ENCODE measurements at places on chromosomes 6 and 20. TPM values are rescaled to one million over a fixed set of nuclear protein-coding genes. Genes with fewer than 3 reads are reported as not detected.

Gene TCP11
- not detected for total RNA-seq

Gene TRMT11
- total RNA-seq, result 51.3 TPM

DNA sequence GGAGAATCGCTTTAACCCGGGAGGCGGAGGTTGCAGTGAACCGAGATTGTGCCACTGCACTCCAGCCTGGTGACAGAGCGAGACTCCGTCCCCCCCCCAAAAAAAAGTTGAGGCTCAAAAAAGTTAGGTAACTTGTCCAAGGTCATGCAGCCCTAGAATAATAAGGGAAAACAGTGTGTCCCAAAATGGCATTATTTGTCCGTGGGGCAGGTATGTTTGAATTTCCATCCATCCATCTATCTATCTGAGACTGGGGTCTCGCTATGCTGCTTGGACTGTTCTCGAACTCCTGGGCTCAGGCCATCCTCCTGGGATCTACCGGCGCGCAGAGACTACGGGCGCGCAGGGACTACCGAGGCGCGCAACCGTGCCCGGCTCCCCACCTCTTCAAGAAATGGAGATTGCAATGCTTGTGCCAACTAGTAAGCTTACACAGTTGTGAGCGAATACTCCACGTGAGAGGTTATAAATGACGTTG lies 374 bp upstream of the ABCC10 start:
- H3K27me3 ChIP-seq, result no peaks in the 10 kb centered on the region
- no peak for DNase-seq
- peaks cover 7% of the 10 kb centered on the region for H3K36me3 ChIP-seq
- H3K27ac ChIP-seq, result peak overlapping the region; percentile 69
- peaks cover 7% of the 10 kb centered on the region for H3K4me1 ChIP-seq

- no peak overlapping the region for H3K4me3 ChIP-seq
- peak overlapping the region; percentile 88 for H3K27ac ChIP-seq
- no peaks in the 10 kb centered on the region for H3K27me3 ChIP-seq
- H3K4me1 ChIP-seq, result no peaks in the 10 kb centered on the region
These were observed 37.6 kb upstream of the HINT3 start for GRCh38 chr6:125918681-125919566.

Gene SENP6
- 81.5 TPM for total RNA-seq

GRCh38 chr6:158640519-158640918 lies 4.0 kb downstream of the DYNLT1 start:
- H3K36me3 ChIP-seq, result peaks cover 34% of the 10 kb centered on the region
- no peak for DNase-seq
- H3K27ac ChIP-seq, result no peak overlapping the region
- no peaks in the 10 kb centered on the region for H3K27me3 ChIP-seq

Gene MYL9
- 99.0 TPM for total RNA-seq

Measured in Peyer's patch (tissue), 4 donors.